ENCODE measurements at places on chromosomes 11 and 22.

GRCh38 chr11:122215244-122215992, 99.4 kb upstream of the BLID start:
- H3K4me1 ChIP-seq = no peaks in the 10 kb centered on the region
- no peak overlapping the region for H3K4me3 ChIP-seq
- no peak overlapping the region for H3K27ac ChIP-seq
- no peaks in the 10 kb centered on the region for H3K36me3 ChIP-seq
- H3K27me3 ChIP-seq = no peaks in the 10 kb centered on the region

- H3K4me3 ChIP-seq = no peak overlapping the region
- H3K36me3 ChIP-seq = no peaks in the 10 kb centered on the region
- no peaks in the 10 kb centered on the region for H3K4me1 ChIP-seq
- no peak overlapping the region for H3K27ac ChIP-seq
- DNase-seq = no peak
- H3K27me3 ChIP-seq = no peaks in the 10 kb centered on the region
Measured at GRCh38 chr22:48476577-48476976, 1351.1 kb downstream of the BRD1 start.

- H3K36me3 ChIP-seq = peaks cover 16% of the 10 kb centered on the region
- peaks cover 28% of the 10 kb centered on the region for H3K4me1 ChIP-seq
- no peak for DNase-seq
- no peaks in the 10 kb centered on the region for H3K27me3 ChIP-seq
- H3K27ac ChIP-seq = no peak overlapping the region
Measured at GRCh38 chr22:38115423-38116205, 5.1 kb upstream of the BAIAP2L2 start.

DNA sequence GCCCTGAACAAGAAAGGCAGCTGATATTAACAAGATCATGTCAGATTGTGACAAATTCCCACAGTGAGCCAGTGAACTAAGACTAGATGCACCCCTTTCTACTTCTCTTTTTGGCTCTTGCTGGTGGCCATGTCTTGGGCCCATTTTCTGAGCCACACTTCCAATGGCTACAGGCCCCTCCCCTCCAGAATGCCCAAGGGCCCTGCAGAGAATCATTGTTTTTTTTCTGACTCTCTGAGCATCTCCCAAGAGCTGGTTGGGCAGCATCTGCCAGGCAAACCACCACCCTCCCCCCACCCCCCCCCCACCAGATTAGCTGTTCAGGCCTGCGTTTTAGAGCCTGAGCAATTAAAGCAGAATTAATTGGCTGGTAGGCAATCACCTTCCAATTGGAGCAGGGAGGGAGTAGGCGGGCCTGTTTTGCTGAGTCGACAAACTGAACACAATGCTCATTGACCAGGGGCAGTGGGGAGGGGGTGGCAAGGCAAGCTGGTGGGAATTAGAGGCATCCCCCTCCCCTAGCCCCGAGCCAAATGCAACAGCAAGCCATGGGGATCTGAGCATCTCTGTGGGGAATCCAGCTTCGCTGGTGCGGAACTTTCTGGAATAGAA, 541.4 kb downstream of the MN1 start:
- H3K4me1 ChIP-seq = no peaks in the 10 kb centered on the region
- DNase-seq = no peak
- no peaks in the 10 kb centered on the region for H3K36me3 ChIP-seq
- H3K27ac ChIP-seq = no peak overlapping the region
- H3K27me3 ChIP-seq = peaks cover 7% of the 10 kb centered on the region

- H3K4me3 ChIP-seq = no peak overlapping the region
- no peak overlapping the region for H3K27ac ChIP-seq
- DNase-seq = peak; percentile 22
- H3K4me1 ChIP-seq = peaks cover 5% of the 10 kb centered on the region
- H3K36me3 ChIP-seq = no peaks in the 10 kb centered on the region
- no peaks in the 10 kb centered on the region for H3K27me3 ChIP-seq
Measured at GRCh38 chr11:40030867-40031266, 1428.6 kb downstream of the LRRC4C start.

DNA sequence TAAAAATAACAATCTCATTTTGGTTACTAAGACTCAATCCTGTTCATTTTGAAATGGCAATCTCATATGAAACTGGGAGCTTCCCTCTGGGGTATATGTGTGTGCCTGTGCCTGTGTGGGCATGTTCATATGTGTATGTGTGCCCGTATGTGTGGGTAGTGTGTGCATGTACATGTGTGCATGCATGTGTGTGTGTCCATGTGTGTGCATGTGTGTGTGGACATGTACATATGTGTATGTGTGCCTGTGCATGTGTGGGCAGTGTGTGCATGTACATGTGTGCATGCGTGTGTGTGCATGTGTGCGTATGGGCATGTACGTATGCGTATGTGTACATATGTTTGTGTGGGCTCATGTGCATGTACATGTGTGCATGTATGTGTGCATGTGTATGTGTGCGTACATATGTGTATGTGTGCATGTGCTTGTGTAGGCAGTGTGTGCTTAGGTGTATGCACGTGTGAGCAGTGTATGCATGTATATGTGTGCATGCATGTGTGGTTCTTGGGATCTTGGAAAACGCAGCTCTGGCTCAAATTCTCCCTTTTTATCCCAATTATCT, 24.5 kb upstream of the CACNG2 start:
- no peak overlapping the region for H3K4me3 ChIP-seq
- H3K36me3 ChIP-seq = no peaks in the 10 kb centered on the region
- no peak overlapping the region for H3K27ac ChIP-seq
- H3K4me1 ChIP-seq = no peaks in the 10 kb centered on the region

- H3K27ac ChIP-seq = peak overlapping the region; percentile 82
- peaks cover 25% of the 10 kb centered on the region for H3K4me1 ChIP-seq
- H3K4me3 ChIP-seq = no peak overlapping the region
- no peaks in the 10 kb centered on the region for H3K36me3 ChIP-seq
- H3K27me3 ChIP-seq = no peaks in the 10 kb centered on the region
Measured at GRCh38 chr11:130816546-130817329, 99.5 kb downstream of the SNX19 start.

DNA sequence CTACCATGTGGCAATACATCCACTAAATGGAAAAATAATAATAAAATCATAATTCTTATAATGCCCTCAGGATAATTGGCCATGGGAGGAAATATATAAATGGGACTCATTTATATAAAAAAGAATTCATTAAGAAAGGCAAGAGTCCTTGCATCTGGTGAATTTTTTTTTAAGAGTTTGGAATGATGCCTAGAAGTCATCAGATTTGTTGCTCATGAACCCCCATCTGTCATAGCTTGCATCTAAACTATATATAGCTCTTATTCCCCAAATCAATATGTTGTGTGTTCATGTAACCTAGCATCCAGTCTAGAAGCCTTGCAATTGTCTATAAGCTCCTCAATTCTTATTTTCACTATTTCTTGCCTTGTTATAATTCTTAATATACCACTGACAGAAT, 75.9 kb downstream of the CADM1 start:
- H3K27ac ChIP-seq = no peak overlapping the region
- H3K27me3 ChIP-seq = no peaks in the 10 kb centered on the region
- no peak for DNase-seq
- no peaks in the 10 kb centered on the region for H3K36me3 ChIP-seq
- H3K4me1 ChIP-seq = no peaks in the 10 kb centered on the region

GRCh38 chr11:18615628-18616392, 16.2 kb downstream of the MISFA start:
- peaks cover 41% of the 10 kb centered on the region for H3K36me3 ChIP-seq
- no peak for DNase-seq
- no peaks in the 10 kb centered on the region for H3K27me3 ChIP-seq
- H3K27ac ChIP-seq = no peak overlapping the region

GRCh38 chr11:85737738-85738137, 51.7 kb upstream of the CCDC89 start:
- peak; percentile 8 for DNase-seq
- no peak overlapping the region for H3K4me3 ChIP-seq
- no peak overlapping the region for H3K27ac ChIP-seq
- peaks cover 4% of the 10 kb centered on the region for H3K36me3 ChIP-seq

DNA sequence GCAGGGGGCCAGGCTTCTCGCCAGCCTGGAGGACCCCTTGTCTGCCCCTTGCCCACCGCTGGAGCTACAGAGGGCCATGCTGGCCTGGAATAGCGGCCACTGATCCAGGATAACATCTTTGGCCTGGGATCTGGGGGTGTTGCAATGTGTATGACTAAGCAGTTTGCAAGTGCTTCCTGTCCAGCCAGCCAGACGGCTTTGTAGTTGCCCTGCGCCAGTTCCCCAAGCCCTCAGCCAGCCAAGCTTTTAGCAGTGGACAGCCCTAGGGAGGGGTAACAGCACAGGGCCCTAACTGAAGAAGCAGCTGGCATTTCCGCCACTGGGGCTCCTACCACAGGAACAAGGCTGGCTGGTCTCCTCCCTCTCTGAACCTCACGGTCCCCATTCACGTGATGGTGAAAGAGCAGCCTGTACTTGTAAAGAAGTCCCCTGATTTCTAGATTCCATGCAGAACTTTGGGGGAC, 32.1 kb downstream of the UQCR10 start:
- peaks cover 84% of the 10 kb centered on the region for H3K36me3 ChIP-seq
- no peaks in the 10 kb centered on the region for H3K27me3 ChIP-seq
- no peak for DNase-seq
- no peak overlapping the region for H3K4me3 ChIP-seq
- H3K4me1 ChIP-seq = no peaks in the 10 kb centered on the region

DNA sequence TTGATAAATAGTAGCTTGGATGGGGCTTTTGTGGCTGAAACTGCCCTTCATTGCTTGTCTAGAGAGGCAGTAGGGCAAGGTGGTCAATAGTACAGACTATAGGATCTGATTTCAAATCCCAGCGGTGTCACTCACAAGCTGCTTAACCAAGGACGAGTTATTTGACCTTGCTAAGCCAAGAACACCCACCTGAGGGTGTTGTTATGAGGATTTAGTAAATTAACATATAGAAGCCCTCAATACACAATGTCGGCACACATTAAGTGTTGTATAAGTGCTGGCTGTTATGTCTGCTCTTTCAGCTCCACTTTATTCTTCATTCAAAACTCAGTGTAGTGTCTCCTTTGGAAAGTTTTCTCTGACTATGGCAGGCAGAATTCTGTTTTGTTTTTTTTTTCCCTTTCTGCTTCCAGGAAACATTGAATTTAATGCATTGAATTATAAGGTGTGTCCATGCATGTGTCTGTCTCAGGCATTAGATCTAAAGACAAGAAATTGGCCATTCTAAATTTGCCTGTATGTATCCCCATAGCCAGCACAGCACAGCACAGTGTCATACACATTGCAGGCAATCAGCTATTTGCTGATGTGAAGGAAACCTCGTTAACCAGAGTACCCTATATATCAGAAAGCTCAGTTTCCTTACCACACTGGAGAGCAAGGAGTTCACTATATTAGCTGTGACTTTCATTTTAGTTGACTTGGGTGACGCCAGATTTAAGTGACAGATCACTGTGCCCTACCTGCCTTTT, 212.1 kb downstream of the NELL1 start:
- H3K4me3 ChIP-seq = no peak overlapping the region
- DNase-seq = no peak
- H3K36me3 ChIP-seq = no peaks in the 10 kb centered on the region
- H3K27me3 ChIP-seq = no peaks in the 10 kb centered on the region
- H3K4me1 ChIP-seq = no peaks in the 10 kb centered on the region

DNA sequence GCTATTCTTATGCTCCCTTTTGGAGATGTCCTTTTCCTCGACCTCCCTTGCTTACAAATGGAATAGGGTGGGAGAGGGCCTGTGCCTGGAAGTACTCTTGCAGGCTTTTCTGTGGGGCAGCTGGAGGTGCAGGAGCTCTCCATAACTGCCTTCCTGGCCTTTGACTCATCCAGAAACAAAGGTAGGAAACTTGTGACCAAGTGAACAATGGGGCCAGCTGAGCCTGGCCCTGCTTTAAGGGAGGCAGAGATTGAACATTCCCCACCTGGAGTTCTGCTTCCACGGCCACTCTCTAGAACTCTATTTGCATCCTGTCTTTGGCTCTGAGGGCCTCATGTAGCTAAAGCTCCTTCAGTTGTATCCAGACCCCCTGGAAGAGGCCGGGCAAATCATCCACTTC, 5.1 kb upstream of the LYVE1 start:
- no peaks in the 10 kb centered on the region for H3K27me3 ChIP-seq
- peaks cover 7% of the 10 kb centered on the region for H3K36me3 ChIP-seq
- H3K4me3 ChIP-seq = no peak overlapping the region
- no peak for DNase-seq
- H3K27ac ChIP-seq = no peak overlapping the region

GRCh38 chr11:10876158-10876557, 18.3 kb upstream of the ZBED5 start:
- no peaks in the 10 kb centered on the region for H3K4me1 ChIP-seq
- H3K27me3 ChIP-seq = no peaks in the 10 kb centered on the region
- no peak overlapping the region for H3K27ac ChIP-seq
- H3K4me3 ChIP-seq = no peak overlapping the region

DNA sequence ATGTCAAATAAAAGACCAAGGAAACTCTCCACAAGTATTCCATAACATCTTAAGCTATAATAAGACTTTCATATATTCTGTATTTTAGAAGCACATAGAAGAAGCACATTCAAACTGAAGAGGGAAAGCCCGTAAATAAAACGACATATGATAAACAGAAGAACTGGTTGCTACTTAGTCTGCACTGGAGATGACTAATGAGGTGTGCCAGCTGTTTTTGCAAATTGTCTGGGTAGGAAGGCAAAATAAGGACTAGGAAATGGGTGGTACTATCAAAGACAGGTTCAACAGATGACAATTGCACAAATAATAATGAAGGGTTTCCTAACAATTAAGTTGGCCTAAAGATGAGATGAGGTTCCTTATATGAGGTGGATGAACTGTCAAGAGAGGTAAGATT, 593.2 kb upstream of the CCDC179 start:
- no peak overlapping the region for H3K4me3 ChIP-seq
- no peaks in the 10 kb centered on the region for H3K4me1 ChIP-seq
- no peak for DNase-seq
- no peaks in the 10 kb centered on the region for H3K36me3 ChIP-seq
- no peak overlapping the region for H3K27ac ChIP-seq
- H3K27me3 ChIP-seq = no peaks in the 10 kb centered on the region

DNA sequence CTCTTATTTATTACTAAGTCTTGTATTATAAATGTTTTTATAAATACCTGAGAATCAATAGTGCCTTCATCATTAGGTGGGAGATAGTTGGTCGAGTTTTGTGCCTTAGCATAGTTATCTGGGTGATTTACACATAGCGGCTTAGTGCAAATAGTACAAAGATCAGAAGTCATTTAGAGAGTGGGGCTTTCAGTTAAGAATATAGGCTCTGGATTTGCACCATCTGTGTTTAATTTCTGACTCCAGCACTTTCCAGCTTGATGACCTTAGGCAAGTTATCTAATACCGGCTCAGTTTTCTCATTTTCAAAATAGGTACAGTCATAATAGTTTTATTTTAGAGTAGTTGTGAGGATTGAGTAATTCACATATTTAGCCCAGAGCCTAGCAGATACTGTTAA, 26.4 kb downstream of the PDE3B start:
- DNase-seq = no peak
- H3K27me3 ChIP-seq = no peaks in the 10 kb centered on the region
- no peak overlapping the region for H3K27ac ChIP-seq
- no peak overlapping the region for H3K4me3 ChIP-seq
- no peaks in the 10 kb centered on the region for H3K36me3 ChIP-seq

- peaks cover 22% of the 10 kb centered on the region for H3K36me3 ChIP-seq
- H3K4me1 ChIP-seq = no peaks in the 10 kb centered on the region
- DNase-seq = peak; percentile 16
- H3K27ac ChIP-seq = peak overlapping the region; percentile 41
Measured at GRCh38 chr11:111801135-111801534, 34.9 kb upstream of the PPP2R1B start.

Data from large intestine (tissue), 12 donors.